ENCODE measurements at places on chromosomes 4 and X.

GRCh38 chr4:55887594-55887993 lies 34.1 kb downstream of the EXOC1 start:
- H3K27ac ChIP-seq: no peak overlapping the region
- no peak overlapping the region for H3K4me3 ChIP-seq
- no peaks in the 10 kb centered on the region for H3K27me3 ChIP-seq

GRCh38 chr4:154019811-154020210 lies 230.9 kb upstream of the SFRP2 start:
- H3K4me1 ChIP-seq: no peaks in the 10 kb centered on the region
- H3K27ac ChIP-seq: no peak overlapping the region
- no peak for DNase-seq
- H3K36me3 ChIP-seq: no peaks in the 10 kb centered on the region
- H3K27me3 ChIP-seq: no peaks in the 10 kb centered on the region

DNA sequence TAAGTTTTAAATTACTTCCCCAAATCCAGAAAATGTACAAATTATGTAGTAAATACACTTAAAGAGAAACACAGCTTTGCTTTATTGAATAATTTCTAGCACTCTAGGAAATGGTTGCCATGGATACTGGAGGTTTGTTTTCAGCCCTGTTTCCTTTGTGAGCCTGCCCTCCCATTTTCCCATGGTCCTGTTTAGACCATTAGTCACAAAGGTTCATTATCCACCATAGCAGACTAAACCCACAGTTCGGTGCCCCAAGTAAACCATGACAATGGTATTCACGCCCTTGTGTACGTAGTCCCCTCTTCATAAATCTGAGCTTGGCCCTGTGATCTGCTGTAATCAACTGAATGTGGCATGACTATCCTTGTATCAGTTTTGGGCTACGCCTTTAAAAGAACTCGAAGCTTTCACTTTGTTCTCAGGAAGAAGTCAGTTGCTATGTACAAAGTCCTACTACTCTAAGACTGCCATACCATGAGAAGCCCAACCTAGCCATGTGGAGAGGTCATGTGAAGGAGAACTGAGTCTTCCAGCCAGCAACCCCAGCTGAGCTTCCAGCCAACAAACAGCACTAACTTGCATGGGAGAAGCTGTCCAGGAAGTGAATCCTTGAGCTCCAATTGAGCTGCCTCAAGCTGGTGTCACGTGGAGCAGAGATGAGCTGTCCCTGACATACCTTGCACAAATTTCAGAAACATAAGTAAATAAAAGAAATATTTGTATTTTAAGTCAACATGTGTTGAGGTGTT lies 300.4 kb downstream of the LDB2 start:
- H3K36me3 ChIP-seq: no peaks in the 10 kb centered on the region
- H3K4me1 ChIP-seq: no peaks in the 10 kb centered on the region
- H3K27ac ChIP-seq: no peak overlapping the region
- DNase-seq: no peak
- no peaks in the 10 kb centered on the region for H3K27me3 ChIP-seq

DNA sequence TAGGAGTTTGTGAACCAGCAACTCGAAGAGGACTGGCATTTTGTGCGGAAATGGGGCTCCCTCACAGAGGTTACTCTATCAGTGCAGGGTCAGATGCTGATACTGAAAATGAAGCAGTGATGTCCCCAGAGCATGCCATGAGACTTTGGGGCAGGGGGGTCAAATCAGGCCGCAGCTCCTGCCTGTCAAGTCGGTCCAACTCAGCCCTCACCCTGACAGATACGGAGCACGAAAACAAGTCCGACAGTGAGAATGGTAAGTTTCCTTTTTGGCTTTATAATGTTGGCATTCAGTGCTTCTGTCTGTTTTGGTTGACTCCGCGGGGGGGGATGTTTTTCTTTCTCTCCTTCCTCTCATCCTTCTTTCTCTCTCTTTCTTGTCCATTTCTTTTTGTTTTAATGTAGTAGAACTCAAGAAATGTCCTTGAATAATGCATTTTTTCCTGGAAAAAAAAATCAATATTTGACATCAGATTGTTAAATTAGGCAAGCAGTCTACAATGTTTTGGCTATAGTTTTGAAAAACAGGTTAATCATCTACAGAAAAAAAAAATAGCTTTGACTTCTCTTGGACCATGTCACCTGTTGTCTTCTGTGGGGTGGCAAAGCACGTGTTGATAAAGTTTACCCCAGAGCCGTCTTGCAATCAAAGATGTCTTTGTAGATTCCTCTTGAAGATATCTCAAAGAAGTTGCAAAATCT lies 103.6 kb downstream of the TENM3 start:
- H3K27me3 ChIP-seq: no peaks in the 10 kb centered on the region
- H3K27ac ChIP-seq: no peak overlapping the region
- DNase-seq: no peak
- no peak overlapping the region for H3K4me3 ChIP-seq

- DNase-seq: no peak
- H3K36me3 ChIP-seq: no peaks in the 10 kb centered on the region
- H3K27me3 ChIP-seq: no peaks in the 10 kb centered on the region
- H3K27ac ChIP-seq: no peak overlapping the region
Observed at GRCh38 chrX:120568035-120568434, 7.3 kb upstream of the CUL4B start.

DNA sequence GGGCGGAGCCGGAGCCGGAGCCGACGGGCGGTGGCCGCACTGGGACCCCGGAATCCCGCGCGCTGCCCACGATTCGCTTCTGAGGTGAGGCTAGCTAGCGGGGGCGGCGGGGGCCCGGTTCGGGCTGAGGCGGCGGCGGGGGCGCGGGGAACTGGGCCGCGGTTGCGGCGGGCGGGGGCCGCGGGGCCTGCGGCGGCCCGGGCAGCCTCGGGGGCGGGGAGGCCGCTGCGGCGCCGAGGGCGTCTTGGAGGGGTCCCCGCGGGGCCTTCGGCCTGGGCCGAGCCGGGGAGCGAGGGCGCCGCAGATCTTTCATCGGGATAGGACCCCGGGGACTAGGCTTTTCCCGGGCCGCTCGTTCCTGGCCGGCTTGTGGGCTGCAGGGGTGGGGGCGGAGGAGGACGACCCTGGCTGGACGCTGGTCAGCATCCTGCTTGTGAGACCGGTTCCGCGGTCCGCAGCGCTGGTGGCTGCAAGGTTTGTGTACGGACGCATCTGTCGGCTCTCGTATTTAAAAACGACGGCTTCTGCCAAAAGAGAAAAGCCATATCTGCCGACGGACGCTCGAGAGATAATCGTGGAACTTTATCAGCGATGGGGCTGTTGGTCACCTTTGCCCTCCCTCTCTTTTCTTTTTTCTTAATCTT lies 419 bp downstream of the ADD1 start:
- no peaks in the 10 kb centered on the region for H3K36me3 ChIP-seq
- peak overlapping the region; percentile 82 for H3K4me3 ChIP-seq
- peak overlapping the region; percentile 93 for H3K27ac ChIP-seq
- H3K27me3 ChIP-seq: no peaks in the 10 kb centered on the region

DNA sequence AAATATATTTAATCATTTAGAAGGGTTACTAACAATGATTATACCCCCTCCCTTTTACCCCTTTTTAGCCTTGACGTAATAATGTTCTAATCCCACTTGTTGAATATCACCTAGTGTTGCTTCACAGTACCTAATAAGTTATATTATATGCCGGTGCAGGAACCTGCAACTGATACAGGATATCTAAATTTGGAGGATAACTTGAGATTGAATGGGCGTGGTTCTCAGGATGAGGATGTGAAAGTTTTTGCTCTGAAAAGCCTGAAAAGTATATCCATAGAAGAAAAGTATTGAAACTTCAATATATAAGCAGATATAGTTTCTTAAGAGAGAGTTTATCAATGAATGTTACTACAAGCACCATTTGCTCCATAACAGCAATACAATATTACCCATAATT lies 59.8 kb downstream of the ZNF711 start:
- no peaks in the 10 kb centered on the region for H3K36me3 ChIP-seq
- no peak overlapping the region for H3K27ac ChIP-seq
- no peak overlapping the region for H3K4me3 ChIP-seq
- no peaks in the 10 kb centered on the region for H3K27me3 ChIP-seq
- DNase-seq: no peak
- H3K4me1 ChIP-seq: no peaks in the 10 kb centered on the region

- H3K4me3 ChIP-seq: no peak overlapping the region
- peaks cover 68% of the 10 kb centered on the region for H3K4me1 ChIP-seq
- H3K27ac ChIP-seq: peak overlapping the region; percentile 66
Observed at GRCh38 chr4:140995058-140995457, 138.2 kb downstream of the RNF150 start.

DNA sequence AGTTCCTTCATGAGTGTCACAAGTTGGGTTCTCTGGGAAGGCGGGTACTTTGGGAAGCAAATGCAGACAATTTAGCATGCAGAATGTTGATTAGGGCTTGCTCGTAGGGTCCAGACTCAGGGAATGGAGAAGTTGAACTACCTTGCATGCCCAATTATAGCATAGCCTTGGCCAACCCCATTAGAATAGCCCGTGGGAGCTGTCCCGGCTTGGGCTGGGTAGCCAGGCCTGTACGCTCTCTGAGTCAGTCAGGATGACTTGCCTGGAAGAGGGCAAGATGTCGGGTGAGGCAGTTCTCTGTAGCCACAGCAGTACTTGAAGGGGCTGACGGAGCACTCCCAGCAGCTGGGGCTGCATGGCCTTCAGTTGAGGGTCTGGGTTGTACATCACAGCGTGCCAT lies 19.5 kb downstream of the KIAA0232 start:
- no peak for DNase-seq
- H3K4me3 ChIP-seq: no peak overlapping the region
- no peaks in the 10 kb centered on the region for H3K27me3 ChIP-seq
- H3K27ac ChIP-seq: no peak overlapping the region

- H3K36me3 ChIP-seq: no peaks in the 10 kb centered on the region
- H3K27me3 ChIP-seq: no peaks in the 10 kb centered on the region
- H3K27ac ChIP-seq: no peak overlapping the region
- no peak overlapping the region for H3K4me3 ChIP-seq
- H3K4me1 ChIP-seq: no peaks in the 10 kb centered on the region
- DNase-seq: no peak
Observed at GRCh38 chr4:71141125-71141524, 147.7 kb downstream of the DCK start.

- H3K4me3 ChIP-seq: no peak overlapping the region
- no peak overlapping the region for H3K27ac ChIP-seq
- no peaks in the 10 kb centered on the region for H3K36me3 ChIP-seq
- no peaks in the 10 kb centered on the region for H3K27me3 ChIP-seq
- H3K4me1 ChIP-seq: no peaks in the 10 kb centered on the region
Observed at GRCh38 chr4:125639182-125639621, 324.4 kb downstream of the FAT4 start.

- DNase-seq: no peak
- no peak overlapping the region for H3K27ac ChIP-seq
- H3K27me3 ChIP-seq: no peaks in the 10 kb centered on the region
- H3K4me3 ChIP-seq: no peak overlapping the region
- peaks cover 9% of the 10 kb centered on the region for H3K4me1 ChIP-seq
Observed at GRCh38 chr4:155392481-155393184, 15.9 kb upstream of the MAP9 start.

DNA sequence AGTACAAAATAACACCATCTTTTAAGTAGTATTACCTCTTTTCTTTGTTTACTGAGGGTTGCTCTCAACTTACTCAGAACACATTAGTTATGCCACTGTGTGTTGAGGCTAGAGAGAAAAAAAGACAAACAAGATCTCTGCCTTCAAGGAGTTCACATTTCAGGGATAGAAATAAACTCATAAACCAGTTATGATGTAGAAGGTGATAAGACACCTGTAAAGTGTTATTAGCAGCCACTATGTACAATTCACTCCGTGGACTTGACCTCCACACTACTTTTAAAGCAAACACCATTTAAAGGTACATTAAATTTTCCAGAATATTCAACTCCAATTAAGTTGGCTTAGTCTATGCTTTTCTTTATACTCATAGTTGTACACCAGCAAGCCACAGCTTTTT lies 278.0 kb downstream of the PDGFC start:
- H3K4me1 ChIP-seq: no peaks in the 10 kb centered on the region
- no peak for DNase-seq
- H3K27ac ChIP-seq: no peak overlapping the region
- no peaks in the 10 kb centered on the region for H3K27me3 ChIP-seq
- no peaks in the 10 kb centered on the region for H3K36me3 ChIP-seq

- H3K4me1 ChIP-seq: peaks cover 41% of the 10 kb centered on the region
- no peaks in the 10 kb centered on the region for H3K36me3 ChIP-seq
- peak overlapping the region; percentile 89 for H3K27ac ChIP-seq
Observed at GRCh38 chr4:185773419-185773818, 38.6 kb downstream of the SORBS2 start.

DNA sequence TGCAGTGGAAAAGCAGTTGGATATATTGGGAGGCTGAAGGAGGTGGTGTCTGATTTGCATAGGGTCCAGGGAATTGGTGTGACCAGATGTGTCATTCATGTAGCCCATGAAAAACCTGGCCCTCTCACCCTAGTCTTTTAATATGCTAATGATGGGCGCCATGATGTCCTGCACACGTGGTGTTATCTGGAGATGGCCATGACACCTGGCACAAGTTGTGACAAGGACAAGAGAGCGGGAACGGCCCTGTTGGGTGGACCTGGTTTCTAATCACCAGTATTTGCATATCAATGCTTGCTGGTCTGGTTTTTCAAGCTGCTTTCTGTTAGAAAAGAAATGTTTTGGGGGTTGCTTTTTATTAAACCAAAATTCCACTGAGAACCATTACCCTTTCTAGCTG lies 87.4 kb downstream of the ZXDA start:
- peaks cover 4% of the 10 kb centered on the region for H3K4me1 ChIP-seq
- H3K27ac ChIP-seq: no peak overlapping the region
- no peak overlapping the region for H3K4me3 ChIP-seq
- no peaks in the 10 kb centered on the region for H3K27me3 ChIP-seq
- H3K36me3 ChIP-seq: no peaks in the 10 kb centered on the region

- H3K4me3 ChIP-seq: no peak overlapping the region
- H3K27me3 ChIP-seq: no peaks in the 10 kb centered on the region
- no peak overlapping the region for H3K27ac ChIP-seq
- no peak for DNase-seq
- H3K36me3 ChIP-seq: no peaks in the 10 kb centered on the region
- H3K4me1 ChIP-seq: no peaks in the 10 kb centered on the region
Observed at GRCh38 chr4:142925161-142925560, 79.1 kb upstream of the INPP4B start.

DNA sequence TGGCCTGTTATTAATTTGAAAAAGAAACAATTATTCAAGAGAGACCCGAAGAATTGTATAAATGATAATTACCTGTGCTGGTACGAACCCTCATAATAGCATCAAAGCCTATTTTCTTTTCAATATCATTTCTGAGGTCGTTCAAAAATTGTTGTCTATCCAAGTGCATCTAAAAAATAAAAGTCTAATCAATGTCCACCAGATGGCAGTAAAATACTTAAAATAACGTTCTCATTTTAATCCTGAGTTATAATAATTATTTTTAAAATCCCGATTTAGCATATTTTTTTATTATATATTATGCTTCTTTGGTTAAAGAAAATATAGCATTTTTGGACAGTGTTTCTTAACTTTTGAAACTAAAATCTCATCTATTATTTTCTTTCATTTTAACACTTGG lies 55.7 kb downstream of the METTL14 start:
- DNase-seq: no peak
- peak overlapping the region; percentile 12 for H3K4me3 ChIP-seq
- no peaks in the 10 kb centered on the region for H3K27me3 ChIP-seq
- H3K4me1 ChIP-seq: peaks cover 15% of the 10 kb centered on the region
- peaks cover 59% of the 10 kb centered on the region for H3K36me3 ChIP-seq

Measured in tibial artery (tissue), 4 donors.